Activated CD4-positive, alpha-beta T cell treated with anti-CD3 and anti-CD28 coated beads, Interleukin-2, amount 10 ng/mL, durations not matched to agents 7 days and 5 days (primary cell): ENCODE measurements at places on chromosomes 4 and X.

GRCh38 chrX:10633722-10634121 lies 13.3 kb upstream of the MID1 start:
- DNase-seq = no peak

DNA sequence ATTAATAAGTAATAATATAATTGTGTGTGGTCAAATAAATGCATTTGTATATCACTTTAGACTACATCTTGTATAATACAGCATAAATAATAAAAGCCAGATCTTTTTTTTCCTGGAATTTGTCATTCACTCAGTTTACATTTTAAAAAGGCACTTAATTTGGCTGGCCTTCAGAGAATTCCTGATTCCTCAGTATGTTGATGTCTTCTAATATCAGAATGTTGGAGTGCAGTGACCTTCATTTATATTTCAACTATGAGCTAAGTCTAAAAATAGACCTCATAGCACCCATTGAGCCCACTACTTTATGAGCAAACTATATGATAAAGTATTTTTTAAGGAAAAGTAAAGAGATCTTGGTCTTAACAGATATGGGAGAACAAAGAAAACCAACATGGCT lies 27.8 kb downstream of the ZNF330 start:
- DNase-seq = no peak

DNA sequence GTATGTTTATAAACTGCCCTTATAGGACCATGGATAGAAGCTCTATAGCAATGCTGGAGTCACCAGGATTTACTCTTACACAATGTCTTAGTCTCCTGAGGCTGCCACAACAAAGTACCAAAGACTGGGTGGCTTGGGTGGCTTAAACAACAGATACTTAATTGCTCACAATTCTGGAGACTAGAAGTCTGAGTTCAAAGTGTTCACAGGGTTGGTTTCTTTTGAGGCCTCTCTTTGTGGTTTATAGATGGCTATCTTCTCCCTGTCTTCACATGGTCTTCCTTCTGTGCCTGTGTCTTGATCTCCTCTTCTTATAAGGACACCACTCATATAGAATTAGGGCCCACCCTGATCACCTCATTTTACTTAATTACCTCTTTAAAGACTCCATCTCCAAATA lies 2.0 kb upstream of the TRPC3 start:
- DNase-seq = no peak

DNA sequence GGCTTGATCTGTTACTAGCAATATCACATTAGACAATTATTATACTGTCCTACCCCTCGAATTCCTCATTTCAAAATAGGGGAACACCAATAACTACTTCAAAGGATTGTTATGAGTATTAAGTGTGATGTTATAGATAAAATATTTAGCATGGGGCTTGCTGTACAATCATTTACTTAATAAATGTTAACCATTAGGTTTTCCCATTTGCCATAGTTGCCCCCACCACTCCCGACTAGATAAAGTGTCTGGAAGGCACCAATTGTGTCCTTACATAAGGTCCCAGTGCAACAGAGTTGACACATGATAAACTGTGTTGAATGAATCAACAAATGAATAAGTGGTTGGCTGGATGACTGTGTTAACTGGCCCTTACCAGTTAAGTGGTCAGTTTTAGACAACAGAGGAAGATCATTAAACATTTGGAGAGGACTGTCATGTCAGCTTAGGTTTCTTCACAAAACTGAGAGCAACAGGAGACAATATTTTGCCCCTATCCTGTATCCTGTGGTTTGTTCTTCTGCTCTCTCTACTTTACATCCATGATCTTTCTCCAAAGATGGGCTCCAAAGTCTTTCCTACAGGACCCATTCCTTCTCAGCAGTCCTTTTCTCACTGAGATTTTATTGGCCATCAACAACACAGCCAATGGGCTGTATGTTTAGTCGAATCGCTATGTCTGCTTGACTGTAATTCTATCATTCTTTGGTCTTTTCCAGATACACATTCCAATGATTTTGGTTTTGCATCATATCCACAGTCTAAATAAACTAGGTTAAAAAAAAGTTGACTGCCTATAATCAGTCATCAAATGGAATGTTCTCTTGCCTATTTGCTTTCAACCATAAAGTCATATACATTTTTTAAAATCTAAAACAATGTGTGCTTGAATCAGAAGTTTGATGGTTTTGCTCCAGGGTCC lies 74.4 kb downstream of the RNF150 start:
- no peak for DNase-seq

DNA sequence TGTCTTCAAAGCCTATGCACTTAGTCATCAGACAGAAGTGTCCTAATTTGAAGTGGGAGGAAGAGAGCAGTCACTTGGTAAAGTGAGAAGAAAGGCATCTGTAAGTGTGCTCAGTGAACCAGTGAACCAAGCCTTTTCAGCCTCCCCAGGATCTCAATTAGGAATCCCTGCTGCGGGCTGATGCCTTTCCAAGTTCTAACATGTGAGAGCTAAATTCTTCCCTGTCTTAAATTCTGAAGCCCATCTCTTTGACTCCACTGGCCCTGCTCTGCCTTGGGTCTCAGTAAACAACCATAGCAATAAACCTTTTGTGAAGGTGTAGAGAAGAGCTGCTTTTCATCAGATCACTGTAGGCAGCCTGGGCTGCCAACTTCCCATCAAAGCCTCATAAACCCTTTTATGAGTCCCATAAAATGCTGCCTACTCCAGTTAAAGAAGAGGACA lies 701.2 kb upstream of the LCORL start:
- DNase-seq = no peak

DNA sequence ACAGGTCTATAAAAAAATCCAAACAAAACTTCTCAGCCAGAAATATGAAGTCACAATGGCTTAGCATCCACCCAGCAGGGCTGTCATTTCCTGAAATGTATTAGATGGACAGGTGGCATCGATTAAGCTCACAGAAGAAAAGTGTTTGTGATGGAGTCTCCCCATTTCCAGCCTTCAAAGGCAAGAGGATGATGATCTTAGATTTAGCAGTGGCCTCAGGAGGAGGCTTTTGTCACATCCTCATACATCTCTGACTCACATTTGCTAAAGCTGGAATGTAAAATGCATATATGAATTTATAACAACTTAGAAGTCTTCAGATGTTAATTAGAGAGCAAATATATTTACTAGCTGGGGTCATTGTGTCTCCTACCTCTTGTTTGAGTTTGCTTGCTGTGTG lies 441.9 kb downstream of the SPRY1 start:
- DNase-seq = no peak

DNA sequence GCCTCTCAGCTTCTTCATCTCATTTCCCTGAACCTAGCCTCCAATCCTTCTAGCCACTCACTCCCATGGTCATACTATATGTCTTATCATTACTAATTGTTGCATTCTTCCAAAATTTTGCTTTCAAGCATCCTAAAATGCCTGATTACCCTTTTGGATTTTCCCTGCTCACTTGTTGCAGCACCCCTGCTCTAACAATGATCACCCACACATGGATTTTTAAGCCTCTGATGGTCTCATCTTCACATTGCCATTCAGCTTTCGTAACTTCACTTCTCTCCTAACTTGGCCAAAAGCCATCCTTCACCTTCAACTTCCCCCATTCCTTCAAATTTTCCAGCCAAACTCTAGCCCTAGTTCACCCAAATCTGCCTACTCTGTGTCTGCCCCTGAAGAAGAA lies 33.8 kb upstream of the MGST2 start:
- no peak for DNase-seq

DNA sequence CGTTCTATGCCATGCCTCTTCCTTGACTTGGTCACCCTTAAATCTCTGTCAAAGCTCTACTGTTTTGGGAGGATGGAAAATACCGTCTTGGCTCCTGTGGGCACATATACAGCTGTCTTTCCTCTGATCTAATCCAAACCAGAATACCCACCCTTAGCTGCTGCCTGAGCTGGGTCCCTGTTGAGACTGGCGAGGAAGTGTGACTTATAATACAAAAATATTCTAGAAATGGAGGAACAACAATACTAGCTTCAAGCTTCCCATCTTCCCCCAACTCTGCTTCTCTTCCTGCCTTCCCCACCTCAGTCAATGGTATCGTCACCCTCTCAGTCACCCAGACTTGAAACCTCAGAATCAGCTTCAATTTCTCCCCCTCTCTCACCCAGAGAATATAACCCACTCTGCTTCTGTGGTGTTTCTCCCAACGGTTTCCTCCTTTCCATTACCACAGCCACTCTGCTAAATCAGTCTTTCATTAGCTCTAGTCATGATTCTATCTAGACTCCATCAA lies 599 bp upstream of the IL2RG start:
- DNase-seq = peak; percentile 33

- DNase-seq = no peak
Measured at GRCh38 chrX:9269134-9269533, 195.7 kb upstream of the TBL1X start.

- DNase-seq = no peak
Measured at GRCh38 chrX:106300239-106300638, 132.1 kb downstream of the PWWP3B start.

DNA sequence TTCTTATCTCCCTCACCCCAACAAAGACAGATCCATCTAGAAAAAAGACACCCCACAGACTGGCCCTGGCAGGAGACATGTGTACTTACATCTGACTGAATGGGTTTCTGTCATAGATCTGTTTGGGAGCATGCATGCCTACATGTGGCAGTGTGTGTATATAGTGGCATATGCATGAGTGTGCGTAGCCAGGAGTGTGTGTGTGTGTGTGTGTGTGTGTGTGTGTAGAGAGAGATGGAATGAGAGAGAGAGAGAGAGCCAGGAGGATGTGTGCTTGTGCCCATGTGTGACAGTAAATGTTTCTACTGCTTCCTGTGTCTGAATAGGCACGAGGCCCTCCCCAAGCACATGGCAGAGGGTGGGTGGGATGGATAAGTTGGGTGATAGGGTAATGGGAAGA lies 37.1 kb downstream of the EFNB1 start:
- DNase-seq = no peak

DNA sequence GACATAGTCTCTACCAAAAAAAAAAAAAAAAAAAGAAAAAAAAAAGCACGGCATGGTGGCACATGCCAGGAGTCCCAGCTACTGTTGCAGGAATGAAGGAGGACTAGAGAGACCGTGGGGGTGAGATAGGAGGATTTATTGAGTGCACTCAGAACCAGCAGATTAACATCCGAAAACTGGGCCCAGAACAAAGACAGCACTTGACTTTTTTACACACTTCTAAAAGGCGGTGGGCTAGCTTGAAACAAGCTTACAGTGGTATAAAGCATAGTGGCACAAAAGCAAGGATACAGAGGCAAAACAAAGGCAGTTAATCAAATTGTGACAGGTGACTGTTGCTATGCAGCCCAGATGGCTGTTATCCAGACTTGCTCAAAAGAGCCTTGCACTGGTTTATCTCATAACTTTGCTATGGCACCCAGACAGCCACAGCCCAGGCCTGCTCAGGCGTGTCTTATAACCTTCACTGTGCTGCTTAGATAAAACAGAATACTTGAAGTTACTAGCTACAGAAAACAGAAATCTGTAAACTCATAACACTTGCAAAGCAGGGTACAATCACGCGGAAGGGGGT lies 9.9 kb upstream of the PI4K2B start:
- DNase-seq = peak; percentile 13

- no peak for DNase-seq
Measured at GRCh38 chr4:147794314-147794680, 62.4 kb downstream of the ARHGAP10 start.

DNA sequence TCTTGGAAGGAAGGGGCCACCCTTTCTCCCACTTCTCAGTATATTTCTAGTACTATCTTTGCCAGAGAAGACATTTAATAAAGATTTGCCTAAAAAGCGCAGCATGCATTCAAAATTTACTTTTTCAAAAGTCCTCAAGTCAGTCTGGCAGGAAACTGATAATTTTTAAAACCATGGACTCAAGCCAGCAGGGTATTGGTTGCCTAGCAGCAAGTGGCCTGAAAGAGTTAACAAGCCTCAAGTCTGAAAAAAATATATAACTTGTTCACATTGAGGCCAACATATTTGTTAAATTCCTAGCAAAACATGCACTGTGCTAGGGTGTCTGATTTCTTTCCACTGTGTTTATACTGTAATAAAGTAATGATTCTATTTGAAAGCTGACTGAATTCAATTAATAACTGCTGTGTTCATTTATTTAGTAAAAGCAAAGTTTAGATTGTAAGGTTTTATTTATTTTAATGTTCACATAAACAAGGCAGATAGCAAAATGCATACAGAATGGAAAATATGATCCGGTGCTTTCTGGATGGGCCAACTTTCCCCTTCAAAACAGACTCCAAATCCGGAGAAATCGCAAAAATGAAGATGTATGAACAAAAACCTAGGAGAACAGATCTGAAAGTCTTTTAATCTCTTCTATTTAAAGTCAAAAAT lies 218.5 kb upstream of the FGF13 start:
- DNase-seq = no peak

GRCh38 chr4:175530655-175531054 lies 281.4 kb downstream of the GPM6A start:
- no peak for DNase-seq

- no peak for DNase-seq
Measured at GRCh38 chrX:135393051-135393450, 28.7 kb upstream of the SMIM10L2A start.

DNA sequence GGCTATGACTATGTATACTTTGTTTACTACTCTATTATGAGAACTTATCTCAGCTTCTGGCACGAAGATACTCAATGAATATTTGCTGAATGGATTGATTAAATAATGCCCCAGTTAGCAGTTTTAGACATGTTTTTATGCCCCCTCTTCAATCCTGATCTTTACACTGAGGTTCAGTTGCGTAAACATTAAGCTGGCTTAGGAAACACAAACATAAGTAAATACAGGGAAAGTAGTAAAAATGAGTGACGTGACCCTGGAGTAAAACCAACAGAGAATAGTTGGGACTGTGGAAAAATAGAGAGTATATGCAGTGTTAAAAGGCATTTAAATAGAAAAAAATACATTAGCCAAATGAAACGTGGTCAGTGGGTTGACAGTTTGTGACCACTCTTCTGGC lies 387.0 kb upstream of the ACTRT1 start:
- no peak for DNase-seq

DNA sequence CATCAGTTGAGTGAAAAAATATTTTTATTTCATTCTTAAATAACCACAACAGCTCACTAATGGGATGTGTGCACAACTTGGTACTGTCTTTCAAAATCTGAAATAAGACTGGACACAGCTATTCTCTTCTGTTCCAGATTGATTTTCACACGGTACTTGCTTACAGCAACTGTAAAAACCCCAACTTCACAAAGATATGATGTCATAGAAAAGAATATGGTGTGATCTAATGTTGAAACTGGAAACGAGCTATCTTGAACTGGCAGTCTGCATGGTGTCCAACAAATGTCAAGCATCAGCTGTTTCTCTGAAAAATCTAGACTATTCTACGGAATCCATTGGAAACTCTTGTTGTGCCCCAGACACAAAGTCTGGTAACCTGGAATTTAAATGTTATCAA lies 14.7 kb downstream of the HELQ start:
- DNase-seq = no peak

GRCh38 chr4:2419814-2420213 lies 1.1 kb downstream of the CFAP99 start:
- no peak for DNase-seq
